ENCODE measurements at places on chromosomes 5 and 9.

GRCh38 chr5:134072471-134073210 lies 41.8 kb upstream of the TCF7 start:
- no peak for DNase-seq

- no peak for DNase-seq
Observed at GRCh38 chr5:87729781-87730180, 317.1 kb upstream of the CCNH start.

GRCh38 chr5:177128551-177128981 lies 5.0 kb upstream of the NSD1 start:
- DNase-seq = no peak

- DNase-seq = peak; percentile 37
Observed at GRCh38 chr5:45454114-45454513, 242.1 kb downstream of the HCN1 start.

DNA sequence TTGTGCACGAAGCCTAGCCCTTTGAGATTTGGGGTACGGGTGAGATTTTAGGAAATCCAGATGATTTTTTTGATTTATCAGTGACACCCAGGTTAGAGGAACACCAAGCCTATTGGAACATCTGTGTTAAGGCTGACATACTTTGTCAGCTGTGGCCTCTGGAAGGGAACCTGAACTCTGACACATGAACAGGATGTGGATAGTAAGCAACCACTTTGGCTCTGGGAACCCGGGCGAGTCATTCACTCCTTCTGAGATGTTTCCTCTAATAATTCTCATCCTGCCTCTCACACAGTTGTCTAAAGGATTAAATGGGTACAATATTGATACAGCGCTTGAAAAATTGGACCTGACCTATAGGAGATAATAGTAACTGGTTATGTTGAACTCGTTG lies 67.8 kb downstream of the FGF1 start:
- peak; percentile 59 for DNase-seq

DNA sequence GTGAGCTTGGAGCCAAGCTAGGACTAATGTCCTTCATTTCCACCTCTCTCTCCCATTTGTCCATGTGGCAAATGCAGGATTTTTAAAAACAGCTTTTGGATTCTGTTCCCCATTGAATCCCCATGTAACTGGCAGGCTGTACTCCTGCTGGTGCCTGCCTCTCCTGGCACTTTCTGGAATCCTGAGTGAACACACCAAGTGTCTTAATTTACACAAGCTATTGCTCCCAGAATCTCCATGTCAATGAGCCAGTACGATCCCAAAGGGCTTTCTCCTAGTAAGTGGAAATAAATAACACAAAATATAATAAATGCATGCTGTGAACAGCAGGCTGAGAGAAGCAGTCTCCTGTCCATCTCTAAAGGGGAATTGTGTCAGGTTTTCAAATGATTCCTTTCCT lies 88.4 kb upstream of the WWC1 start:
- no peak for DNase-seq

GRCh38 chr5:107294211-107294550 lies 376.6 kb downstream of the EFNA5 start:
- DNase-seq = no peak

GRCh38 chr9:127578627-127578951 lies 33.5 kb upstream of the STXBP1 start:
- DNase-seq = no peak

- no peak for DNase-seq
Observed at GRCh38 chr5:109511980-109512734, 102.4 kb upstream of the PJA2 start.

- DNase-seq = peak; percentile 82
Observed at GRCh38 chr5:33148076-33148513, 292.7 kb upstream of the TARS1 start.

GRCh38 chr5:151016700-151017099 lies 3.7 kb upstream of the GPX3 start:
- DNase-seq = no peak

Data from kidney glomerular epithelial cell (primary cell).